Endothelial cell (in vitro differentiated cells): ENCODE measurements at places on chromosomes 12 and 14. TPM values are rescaled to one million over a fixed set of nuclear protein-coding genes. Genes with fewer than 3 reads are reported as not detected.

Gene USP44
- total RNA-seq = 10.4 TPM

Gene DBX2
- not detected for total RNA-seq

DNA sequence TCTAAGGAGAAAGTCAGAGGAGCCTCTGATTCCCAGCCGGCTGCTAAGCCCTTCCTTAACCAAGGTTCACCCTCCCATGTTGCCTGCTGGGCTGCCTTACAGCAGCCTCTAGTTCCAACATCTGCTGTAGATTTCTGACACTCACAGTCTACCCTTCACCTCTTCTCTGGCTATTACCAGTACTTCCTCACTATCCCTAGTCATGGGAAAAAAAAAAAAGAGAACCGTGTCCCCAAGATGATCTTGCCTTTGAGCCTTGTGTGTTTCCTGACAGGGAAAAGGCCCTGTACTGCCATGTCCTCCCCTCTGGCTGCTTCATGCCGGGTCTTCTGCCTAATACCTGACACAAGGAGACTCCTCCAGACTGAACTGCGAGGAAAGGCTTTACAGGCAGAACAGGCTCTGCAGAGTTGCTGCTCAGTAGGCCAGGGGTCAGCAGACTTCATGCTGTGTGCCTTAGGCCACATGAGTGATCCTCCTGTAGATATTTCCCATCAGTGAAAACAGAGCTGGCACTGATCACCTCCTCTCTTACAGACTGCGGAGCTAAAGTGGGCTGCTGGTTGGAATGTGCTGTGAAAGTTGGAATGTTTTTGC is 46.8 kb downstream of the PRKCH start:
- peaks cover 11% of the 10 kb centered on the region for H3K27me3 ChIP-seq
- H3K27ac ChIP-seq = no peak overlapping the region
- H3K4me1 ChIP-seq = peaks cover 6% of the 10 kb centered on the region
- H3K4me3 ChIP-seq = no peak overlapping the region
- no peak for DNase-seq

Gene ARHGEF40
- total RNA-seq = 12.5 TPM

Gene MMP17
- total RNA-seq = 6.3 TPM

DNA sequence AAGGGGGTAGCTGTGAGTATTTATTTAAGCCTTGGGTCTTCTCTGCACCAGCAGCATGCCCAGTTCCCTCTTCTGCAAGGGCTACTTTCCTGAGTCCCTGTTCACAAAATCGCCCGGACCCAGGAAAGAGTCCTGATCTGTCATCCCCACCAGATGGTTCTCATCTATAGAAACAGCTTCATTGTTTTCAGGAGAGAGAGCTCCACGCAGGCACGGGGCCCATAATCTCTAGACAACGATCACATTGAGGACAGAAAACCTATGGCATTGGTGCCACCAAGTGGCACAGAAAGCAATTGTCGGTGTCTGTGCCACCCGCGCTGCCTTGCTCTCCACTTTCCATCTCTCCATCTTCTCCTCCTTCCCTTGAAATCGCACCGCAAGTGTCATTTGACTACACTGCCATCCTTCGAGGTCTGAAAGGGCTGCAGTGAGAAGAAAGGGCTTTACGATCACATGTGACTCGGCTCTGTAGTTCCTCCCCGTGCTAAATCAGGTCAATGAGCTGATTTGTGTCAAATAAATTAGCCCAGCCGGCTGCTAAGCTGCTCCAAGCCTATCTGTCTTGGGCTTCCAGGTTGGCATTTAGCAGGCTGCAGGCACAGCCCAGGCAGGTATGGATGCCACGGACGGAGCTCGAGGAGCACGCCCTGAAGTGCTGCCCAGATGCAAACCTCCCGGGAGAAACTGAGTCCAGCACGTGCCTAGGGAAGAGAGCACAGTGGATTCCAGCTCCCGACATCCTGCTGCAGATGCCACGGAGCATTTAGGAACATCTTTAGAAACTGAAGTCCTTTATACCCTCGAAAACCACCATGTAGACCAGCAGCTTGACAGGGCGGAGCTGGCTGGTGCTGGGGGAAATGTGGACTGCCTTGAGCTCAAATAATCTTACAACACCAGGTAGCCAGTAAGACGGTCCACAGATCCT is 28.8 kb downstream of the SPRING1 start:
- H3K4me1 ChIP-seq = no peaks in the 10 kb centered on the region
- DNase-seq = peak; percentile 14
- H3K27me3 ChIP-seq = no peaks in the 10 kb centered on the region
